ENCODE measurements at places on chromosomes 7 and 10.

GRCh38 chr7:157423348-157423747 is 86.5 kb downstream of the DNAJB6 start:
- no peak for DNase-seq

DNA sequence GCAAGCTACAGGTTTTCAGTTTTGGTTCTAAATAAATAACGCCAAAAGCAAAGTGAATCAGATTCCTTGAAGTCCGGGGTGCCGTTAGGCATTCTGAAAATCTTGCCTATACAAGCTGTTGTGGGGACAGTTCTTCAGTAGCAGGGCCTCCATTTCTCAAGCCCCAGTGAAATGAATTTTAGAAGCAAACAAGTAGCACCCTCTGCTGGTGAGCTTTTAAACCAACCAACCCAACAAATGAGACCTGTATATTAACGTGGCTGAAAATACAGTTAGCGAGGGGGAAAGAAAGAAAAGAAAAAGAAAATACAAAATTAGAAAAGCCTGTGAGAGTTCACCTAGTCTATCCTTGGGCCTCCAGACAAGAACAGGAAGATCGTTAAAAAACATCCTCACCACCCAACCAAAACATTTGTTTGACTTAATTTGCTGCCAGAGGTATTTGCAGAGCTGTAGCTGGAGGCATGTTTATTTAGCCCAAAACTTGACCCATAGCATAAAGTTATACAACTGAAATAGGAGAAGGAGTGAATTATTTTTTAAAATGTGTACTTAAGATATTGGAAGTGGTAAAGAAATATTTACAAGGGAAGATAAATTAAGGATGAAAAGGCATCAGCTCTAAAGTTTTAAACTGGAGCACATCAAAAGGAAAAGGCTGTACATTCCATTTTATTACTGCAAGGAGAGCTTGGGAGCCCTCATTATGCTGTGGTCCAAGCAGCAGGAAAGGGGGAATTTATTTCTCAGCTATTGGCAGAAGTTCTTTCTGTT is 98.9 kb downstream of the DYNC1I1 start:
- no peak for DNase-seq

GRCh38 chr7:113812591-113813255 is 106.1 kb downstream of the PPP1R3A start:
- no peak for DNase-seq

- no peak for DNase-seq
These were observed 38.0 kb downstream of the INPP5A start for GRCh38 chr10:132575320-132576201.

DNA sequence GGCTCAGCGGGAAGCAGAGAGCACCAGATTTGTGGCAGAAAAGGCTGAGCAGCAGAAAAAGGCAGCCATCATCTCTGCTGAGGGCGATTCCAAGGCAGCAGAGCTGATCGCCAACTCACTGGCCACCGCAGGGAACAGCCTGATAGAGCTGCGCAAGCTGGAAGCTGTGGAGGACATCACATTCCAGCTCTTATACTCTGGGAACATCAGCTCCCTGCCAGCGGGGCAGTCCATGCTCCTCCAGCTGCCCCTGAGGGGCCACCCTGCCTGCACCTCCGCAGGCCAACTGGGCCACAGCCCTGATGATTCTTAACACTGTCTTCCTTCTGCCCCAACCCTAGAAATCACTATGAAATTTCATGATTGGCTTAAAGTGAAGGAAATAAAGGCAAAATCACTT is 18.6 kb downstream of the CWF19L1 start:
- DNase-seq = no peak

GRCh38 chr7:128164955-128165670 is 76.0 kb upstream of the LEP start:
- DNase-seq = no peak

- DNase-seq = no peak
These were observed 20.6 kb upstream of the WASL start for GRCh38 chr7:123769371-123769770.

GRCh38 chr7:3156508-3156907 is 112.8 kb upstream of the CARD11 start:
- DNase-seq = no peak

GRCh38 chr10:90087197-90088023 is 386.0 kb downstream of the KIF20B start:
- DNase-seq = peak; percentile 76

DNA sequence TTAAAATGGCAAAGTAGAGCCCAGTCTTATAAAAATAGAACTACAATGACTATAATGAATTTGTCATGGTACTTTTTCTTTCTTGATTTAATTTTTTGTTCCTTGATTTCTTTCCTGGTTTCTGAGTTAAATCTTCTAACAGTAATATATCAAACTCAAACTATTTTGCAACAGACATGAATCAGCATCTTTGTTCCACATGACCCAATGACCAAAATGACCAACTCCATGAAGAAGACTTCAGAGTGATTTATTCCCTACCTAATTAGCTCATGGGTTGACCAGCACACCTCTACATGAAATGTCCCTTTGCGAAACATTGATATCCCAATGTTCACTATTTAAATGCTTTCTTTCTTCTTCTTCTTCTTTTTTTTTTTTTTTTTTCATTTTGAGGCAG is 30.9 kb downstream of the NMT2 start:
- DNase-seq = no peak

DNA sequence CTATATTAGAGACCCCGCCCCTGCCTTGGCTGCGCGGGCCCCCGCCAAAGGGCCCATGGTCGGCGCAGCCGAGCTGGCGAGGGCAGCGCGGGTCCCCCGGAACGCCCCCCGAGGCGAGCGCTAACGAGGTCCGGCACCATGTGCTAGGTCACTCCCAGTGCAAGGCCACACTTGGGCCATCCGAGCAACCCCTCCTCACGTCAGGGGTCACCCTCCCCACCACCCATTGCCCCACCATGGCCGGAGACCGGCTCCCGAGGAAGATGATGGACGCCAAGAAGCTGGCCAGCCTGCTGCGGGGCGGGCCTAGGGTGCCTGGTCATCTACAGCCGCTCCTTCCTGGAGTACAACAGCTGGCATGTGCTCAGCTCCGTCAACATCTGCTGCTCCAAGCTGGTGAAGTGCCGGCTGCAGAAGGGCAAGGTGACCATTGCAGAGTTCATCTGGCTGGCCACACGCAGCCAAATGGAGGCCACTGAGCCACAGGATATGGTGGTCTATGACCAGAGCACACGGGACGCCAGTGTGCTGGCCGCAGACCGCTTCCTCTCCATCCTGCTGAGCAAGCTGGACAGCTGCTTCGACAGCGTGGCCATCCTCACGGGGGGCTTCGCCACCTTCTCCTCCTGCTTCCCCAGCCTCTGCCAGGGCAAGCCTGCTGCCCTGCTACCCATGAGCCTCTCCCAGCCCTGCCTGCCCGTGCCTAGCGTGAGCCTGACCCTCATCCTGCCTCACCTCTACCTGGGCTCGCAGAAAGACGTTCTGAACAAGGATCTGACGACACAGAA is 12.4 kb upstream of the SEC24C start:
- DNase-seq = no peak

DNA sequence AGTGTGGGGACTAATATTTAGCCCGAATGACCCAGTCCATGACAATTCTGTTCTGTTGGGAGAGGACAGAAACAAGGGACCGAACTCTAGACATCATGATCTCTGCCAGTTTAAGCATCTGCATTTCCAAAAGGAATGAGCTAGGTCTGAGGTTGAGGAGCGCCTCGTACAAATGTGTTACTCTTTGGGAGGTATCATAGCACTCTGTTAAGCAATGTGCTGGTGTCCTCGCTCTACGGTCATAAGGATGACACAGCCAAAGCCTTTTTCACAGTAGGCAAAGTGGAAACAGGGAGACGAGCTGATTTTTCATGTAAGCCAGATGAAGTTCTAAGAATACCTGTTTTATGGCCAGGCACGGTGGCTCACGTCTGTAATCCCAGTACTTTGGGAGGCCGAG is 15.4 kb upstream of the CCDC3 start:
- DNase-seq = no peak

DNA sequence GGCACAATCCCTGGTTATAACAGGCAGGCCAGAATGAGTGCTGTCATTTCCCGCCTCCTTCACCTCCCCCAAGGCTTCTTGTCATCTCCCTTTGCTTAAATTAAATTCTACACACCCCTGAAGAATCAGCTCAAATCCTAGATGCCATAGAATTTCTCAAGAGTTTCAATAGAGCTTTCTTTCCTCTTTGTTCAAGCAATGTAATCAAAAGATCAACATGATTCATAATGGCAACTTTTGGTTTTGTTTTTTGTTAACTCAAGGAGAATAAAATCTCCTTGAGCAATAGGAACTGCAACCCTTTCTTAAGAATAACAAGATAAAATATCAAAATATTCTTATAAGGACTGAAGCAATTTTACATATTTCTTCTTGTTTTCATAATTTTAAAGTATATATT is 180.8 kb upstream of the CDK1 start:
- no peak for DNase-seq

DNA sequence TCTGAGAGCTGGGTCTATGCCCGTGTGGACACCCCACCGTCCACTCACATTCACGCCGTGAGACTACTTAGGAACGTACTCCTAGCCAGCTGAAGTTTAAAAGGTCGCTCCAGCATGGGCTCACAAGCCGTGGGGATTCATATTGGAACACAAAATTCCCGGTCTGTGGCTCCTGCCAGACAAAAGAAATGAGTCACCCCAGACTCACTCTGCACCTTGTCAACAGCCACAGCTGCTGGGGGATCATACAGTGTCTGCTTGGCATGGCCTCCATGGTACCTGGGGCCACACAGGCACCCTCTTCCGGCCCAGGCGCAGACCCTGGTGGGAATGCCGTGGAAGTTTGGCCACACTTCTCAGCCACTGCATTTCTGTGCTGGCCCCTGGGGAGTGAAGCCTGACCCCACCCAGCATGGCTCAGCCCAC is 228.4 kb downstream of the DNAJB6 start:
- DNase-seq = no peak

DNA sequence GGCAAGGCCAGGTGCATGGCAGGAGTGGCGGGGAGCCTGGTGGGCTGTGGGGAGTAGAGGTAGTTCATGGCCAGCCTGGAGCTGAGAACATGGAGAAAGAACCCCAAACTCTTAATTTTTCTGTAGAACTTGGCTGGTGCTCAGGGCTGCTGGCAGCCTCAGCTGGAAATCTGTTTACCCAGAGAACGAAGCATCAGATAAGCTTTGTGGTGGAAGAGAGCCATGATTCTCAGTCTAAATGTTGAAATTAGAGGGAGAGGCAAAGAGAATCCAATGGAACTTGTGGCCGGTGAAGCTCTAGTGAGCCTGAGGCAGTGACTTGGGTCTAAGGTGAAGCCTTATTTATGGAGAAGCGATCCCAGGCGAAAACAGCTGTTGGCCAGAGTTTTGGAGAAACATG is 126.4 kb downstream of the CCDC3 start:
- no peak for DNase-seq

GRCh38 chr7:27133409-27134231 is 3.1 kb upstream of the HOXA4 start:
- DNase-seq = no peak

DNA sequence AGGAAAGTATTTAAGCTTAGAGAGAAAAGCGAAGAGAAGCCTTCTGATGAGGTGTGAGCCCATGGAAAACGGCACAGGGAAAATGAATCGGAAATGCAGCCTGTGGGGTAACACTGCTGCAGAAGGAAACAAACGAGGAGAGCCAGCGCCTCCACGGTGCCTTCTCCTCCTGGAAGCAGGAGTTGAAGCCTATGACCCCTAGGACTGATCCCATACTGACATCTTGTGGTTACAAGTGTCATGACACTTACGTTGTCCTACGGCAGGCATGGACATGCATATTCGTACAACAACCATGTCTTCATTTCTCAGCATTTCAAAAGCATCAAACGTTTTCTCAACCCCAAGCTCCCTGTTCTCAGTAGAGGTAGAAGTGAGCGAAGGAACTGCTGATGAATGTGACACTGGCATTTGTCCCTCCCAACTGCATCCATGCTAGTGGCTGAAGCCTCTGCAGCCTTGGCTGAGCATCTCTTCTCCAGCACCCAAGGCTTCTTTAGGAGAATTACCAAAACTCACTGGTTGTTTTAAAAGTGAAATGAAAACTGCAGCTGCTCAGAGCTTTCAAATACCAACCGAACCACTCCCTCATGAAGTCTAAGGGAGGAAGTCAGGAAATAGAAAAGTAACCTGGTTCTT is 160.2 kb downstream of the JAZF1 start:
- DNase-seq = peak; percentile 63

DNA sequence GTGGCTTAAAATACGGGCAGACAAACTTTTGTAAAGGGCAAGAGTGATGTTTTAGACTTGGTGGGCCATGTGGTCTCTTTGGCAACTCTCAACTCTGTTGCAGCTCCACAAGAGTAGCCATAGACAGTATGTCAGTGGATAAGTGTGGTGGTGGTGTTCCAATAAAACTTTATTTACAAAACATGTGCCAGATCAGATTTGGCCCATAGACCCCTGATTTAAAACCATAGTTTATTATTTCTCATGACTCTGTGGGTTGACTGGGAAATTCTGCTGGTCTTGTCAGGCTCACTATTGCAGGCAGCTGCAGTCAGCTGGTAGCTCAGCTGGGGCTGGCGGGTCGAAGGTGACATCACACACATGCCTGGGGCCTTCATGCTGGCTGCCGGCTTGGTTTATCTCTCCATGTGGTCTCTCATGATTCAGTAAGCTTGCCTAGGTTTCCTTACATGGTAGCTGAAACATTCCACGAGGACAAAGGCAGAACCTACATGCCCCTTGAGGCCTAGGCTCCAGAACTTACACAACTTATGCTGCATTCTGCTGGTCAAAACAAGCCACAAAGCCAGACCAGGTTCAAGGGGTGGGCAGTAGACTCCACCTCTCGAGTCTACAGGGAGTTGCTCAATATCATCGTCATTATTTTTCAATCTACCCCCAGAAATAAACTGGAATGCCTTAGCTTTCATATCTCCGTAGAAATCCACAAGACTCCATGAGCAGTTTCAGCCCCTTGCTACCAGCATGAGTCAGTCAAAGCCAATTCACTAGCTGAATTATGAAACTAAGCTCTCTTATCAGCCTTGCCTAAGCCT is 245.7 kb downstream of the WDR11 start:
- DNase-seq = no peak

- no peak for DNase-seq
These were observed 112.1 kb downstream of the FAM53B start for GRCh38 chr10:124632064-124632531.

DNA sequence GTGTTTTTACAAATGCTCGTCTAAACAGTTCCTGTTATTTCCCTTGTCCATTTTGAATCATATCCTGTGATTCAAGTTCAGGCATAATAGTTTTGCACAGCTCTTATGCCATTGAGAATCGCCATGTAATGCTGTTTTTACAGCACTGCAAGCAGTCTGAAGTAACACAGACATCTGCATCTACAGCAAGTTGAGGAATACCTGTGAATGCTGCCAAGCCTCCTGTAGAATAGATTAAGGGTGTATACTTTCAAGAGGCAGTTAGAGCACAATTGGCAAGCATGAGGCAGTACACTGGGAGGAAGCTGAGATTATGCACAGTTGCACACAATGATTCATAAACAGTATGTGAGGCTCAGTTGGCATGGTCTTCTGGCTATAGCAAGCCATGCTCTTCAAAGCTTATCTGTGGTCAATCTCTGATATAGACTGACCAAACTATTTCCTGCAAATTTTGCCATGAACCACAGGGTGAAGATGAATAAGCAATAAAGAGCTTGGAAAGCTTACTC is 121.9 kb upstream of the AKR1E2 start:
- DNase-seq = peak; percentile 80

- no peak for DNase-seq
These were observed 45.5 kb downstream of the CAV1 start for GRCh38 chr7:116570306-116570705.

Data from SW 1271 (cell line).